ENCODE measurements at places on chromosomes 7 and 10.

DNA sequence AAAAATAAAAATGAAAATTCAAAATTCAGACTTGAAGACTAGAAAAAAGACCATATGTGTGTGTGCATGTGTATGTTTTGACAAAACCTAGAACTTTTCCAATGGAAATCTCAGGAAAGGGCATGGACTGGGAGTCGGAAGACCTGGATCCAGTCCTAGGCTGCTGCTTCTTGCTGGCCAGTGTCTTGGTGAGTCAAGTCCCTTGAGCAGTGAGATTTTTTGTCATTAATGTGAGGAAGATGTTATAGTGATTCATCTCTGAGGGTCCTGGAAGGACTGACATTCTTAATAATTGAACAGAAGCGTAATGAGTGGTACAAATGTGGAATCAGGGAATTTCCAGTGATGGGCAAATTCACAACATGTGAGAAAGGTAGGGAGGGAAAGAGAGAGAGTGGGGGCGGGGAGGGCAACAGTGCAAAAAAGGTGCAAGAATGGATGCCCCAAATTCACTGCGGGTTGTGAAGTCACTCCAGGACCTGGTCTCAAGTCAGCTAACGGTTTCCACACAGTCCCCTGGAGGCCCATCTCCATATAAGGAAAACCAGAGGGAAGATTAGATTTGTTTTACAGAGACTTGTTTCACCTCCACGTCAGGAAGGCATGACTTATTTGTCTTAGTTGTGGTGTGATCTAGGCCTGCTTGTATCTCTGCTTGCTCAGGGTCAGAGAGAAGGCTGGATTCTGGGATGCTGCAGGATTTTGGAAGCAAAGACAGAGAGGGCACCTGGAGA, 201.7 kb downstream of the BUB3 start:
- no peak for DNase-seq

- no peak for DNase-seq
These were observed 16.7 kb downstream of the TRIM56 start for GRCh38 chr7:101102026-101102425.

- DNase-seq = no peak
These were observed 25.5 kb upstream of the INMT start for GRCh38 chr7:30726296-30727006.

DNA sequence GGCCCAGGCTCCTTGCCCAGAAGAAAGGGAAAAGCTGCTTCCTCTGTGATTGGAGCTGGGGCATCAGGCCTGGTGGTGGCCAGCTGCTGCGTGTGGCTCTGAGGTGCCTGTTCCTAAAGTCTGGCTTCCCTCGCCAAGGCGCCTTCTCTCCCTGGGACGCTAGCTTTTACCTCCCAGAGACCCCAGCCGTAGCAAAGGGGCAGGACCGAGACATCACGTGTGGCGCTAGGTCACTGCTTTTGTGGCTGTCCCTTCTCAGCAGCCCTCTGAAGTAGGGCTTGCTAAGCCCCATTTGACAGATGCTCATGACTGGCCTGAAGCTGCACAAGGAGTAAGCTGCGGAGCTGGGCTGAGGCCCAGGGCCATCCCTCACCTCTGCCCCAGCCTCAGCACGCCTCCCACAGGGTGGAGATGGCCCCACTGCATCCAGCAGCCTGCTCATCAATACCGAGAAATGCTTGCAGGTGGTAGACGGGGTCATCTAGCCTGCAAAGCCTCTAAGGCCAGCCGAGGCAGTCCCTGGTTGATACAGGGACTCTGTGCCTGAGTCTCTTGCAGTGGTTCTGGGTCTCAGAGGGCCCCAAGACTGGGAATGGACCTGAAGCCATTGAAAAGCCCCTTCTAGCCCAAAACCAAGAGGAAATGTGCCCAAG, 171.2 kb downstream of the LCOR start:
- DNase-seq = no peak

DNA sequence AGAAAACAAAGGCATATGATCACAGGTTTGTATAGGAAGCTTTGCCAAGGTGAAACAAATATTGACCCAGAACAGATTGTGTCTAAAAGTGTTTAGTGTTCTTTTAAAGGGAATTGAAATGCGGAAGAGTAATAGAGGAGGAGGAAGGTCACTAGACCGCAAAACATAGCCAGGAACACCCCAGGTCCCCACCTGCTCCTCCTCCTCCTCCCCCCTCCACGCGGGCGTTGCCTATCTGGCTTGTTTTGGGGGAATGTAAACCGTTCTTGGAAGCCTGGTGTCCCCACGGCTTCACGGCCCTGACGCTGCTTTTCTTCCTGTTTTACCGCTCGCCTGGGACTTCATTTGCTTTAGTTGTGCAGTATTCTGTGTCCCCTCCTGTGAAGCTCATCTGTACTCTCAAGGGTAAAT, 81.0 kb upstream of the PFKP start:
- DNase-seq = no peak

DNA sequence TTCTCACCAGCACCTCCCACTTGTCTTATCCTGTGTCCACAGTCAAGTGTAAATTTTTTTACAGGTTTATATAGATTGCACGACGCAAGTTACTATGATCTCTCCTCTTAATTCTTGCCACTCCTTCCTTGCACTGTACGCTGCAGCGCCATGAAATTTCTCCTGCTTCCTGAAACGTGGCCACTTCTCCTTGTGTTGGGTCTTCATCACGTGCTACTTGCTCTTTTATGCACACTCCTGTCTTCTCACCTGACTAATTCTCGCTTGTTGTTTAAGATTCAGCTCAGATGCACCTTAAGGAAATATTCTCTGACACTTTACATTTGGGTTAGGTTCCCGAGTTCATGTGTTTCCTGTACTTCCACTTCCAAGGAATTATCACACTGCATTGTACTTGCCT, 76.5 kb upstream of the ODAD2 start:
- no peak for DNase-seq

- no peak for DNase-seq
These were observed 161.1 kb downstream of the PAXIP1 start for GRCh38 chr7:154841731-154842331.

DNA sequence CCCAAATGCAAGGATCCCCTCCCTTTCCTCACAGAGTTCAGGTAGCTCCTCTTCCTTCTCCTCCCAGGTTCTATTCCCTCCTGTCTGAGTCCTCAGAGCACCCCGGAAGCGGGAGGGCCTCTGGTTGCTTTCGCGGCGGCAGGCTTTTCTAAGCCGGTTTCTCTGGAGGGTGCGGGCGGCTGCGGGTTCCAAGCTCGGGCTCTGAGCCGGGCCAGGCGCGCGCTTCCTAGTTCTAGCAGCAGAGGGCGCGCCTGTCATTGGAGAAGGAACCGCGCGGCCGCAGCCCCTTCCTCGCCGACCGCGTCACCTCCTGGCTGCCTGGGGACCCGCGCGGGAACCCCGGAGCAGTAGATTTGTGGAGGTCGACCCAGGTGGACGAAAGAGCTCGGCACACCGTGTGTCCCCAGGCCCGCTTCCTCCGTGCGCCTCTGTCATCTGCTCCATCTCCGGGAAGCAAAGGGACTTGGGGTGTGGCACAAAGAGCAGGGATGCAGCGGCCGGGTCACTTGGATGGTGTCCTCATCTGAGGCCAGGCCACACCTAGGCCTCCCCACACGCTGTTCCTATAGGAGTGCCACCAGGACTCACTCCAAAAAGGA, 389.0 kb upstream of the PODXL start:
- peak; percentile 48 for DNase-seq

DNA sequence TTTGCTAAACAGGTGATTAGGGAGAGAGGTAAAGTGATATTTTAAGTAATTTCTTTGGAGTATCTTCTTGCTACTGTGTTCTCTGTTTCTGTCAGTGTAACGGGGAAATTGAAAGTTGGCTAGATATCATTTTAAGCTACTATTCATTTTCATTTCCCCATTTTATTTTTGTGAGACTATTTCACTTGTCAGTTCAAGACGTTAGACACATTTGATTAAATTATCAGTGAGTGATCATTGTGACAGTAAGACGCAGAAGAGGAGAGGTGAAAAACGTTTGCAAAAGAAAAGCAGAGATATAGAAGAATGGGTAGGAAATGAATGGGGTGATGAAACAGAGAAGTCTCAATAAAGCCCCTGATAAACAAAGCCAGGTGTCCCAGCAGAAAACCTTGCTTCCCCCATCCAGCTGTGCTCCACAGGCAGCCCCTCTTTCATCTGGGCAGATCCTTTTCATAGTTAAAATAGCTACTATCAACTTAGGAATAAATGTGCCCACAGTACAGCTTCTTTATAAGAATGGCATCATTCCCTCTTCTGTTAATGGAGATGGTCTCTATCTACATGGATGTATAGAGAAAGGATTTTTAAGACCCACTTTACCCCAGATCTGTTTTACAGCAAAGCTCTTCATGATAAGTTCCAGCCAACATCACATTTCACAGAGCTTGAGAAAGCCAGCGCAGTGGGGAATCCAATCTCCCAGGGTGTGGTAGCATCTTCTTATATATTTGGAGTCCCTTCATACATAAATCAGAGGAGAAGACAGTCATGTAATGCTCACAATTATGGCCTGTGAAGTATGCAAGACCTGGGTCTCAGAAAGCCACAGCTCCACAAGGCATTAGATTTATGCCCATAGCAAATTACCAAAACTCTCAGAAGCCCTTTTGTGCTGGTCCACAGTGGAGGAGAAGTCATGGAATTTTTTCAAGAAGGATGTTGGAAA, 138.1 kb upstream of the ITGB1 start:
- no peak for DNase-seq

DNA sequence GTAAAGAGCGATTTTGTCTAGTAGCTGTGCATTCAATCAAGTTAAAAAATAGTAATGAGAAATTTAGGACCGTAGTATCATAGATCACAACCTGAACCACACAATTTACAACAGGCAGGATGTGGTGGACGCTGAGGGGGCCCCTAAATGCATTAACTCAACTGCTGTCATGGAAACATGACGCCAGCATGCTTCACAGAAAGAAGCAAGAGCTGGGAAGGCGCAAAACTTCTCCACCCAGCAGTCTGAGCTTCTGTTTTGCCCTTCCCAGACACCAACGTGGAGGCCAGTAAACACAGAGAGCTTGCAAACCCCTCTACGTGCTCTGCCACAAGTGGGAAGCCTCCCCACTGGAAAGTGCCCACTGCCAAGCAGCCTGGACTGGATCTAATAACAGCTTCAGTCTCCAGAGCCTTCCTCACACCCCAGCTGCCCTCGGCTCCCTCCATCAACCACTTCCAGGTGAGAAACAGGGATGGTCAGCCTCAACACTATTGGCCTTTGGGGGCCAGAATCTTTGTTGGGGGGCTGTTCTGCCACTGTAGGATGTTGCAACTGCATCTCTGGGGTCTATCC, 151.8 kb downstream of the SFMBT2 start:
- DNase-seq = no peak

DNA sequence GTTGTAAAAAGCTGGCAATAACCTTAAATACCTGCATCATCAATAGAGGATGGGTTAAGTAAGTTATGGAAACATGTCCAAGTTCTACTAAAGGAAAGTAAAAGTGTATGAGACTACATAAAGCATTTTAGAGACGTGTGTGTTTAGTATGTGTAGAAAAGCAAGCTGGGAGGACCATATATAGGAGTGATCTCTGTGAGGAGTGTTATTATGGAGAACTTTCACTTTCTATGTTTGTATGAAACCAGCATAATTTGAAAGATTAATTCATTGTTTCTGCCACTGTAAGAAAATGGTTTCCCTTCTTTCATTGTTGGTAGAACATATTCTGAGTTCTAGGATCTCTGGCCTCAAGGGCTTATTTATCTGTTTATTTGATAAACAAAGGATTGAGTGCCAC, 19.2 kb upstream of the PDLIM1 start:
- DNase-seq = no peak

DNA sequence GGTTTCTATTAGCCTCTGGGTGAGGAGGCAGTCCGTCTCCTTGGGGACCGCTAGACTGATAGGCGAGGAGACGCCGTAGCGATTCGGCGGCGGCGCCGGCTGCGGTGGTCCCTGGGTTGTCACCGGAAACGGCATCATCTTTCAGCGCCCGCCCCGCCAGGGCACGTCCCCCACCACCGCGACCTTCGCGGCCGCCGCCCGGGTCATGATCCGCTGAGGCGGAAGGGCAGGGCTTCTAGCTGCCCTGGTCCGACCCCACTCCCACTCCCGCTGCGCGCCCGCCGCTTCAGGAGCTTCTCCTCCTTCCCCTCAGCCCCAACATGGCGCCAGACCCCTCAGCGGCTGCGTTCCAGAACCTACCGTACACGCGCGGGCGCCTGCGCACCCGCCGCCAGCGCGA, at the start of gene PAPOLB:
Gene PAPOLB (minus strand): TSS at position 358 of the 400 bp plus-strand sequence. CDS start 220 bp downstream, at position 138.
- no peak for DNase-seq

DNA sequence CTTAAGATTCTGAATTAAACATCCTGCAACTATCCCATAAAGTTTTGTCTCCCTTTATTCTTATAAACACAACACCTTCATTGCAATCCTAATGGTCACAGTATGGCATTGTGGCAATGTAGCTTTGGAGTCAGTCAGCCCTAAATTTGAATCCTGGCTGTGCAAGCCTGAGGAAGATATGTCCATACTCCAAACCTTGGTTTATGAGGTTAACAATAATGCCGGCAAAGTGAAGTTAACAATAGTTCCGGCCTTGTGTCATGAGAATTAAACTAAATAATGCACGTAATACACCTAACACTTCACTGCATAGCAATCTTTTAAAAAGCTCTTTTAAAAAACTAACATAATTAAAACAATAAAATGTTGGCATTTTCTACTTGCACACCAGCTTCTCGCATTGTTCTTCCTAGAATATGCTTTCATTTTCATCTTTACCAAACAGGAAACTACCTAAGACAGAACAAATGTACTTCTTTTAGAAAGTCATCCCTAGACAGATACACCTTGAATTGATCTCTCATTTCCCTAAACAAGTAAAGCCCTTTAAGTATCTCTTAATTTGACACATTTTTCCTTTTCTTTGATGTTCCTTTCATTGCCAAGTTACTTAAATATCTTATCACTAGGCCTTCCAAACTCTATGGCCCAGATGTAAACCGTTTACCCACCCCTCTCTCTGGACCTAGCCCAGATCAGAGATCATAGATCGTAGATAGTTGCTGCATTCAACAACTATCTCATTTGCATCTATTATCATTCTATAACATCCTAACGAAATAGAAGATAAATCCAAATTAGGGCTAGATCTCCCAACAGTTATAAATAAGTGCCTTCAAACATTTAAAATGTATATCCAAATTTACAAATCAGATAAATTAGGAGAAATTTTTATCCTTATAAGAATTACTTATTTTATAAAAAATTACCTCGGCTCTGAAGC, 66.7 kb downstream of the CREB3L2 start:
- no peak for DNase-seq

DNA sequence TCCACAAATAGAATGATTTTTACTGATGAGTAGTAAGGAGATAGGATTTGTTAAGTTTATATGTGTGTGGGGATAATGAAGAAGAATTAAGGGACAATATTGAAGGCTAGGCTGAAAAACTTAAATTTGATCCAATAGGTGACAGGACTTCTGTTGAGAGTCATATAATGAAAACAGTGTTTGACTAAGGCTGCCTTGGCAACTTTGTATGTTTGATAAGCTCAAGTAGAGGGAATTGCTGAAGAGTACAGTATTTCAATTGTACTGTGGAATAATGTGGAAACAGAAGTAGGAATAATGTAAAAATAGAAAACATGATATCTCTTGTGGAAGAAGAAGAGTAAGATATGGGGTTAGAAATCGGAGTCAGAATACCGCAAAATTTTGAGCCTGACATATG, 10.5 kb downstream of the R3HCC1L start:
- DNase-seq = no peak

- DNase-seq = no peak
These were observed 507.2 kb downstream of the TCERG1L start for GRCh38 chr10:130804281-130804680.

GRCh38 chr7:14380881-14381280, 391.4 kb upstream of the ETV1 start:
- DNase-seq = no peak
